Myocyte (in vitro differentiated cells): ENCODE measurements at places on chromosomes 7 and 10.

DNA sequence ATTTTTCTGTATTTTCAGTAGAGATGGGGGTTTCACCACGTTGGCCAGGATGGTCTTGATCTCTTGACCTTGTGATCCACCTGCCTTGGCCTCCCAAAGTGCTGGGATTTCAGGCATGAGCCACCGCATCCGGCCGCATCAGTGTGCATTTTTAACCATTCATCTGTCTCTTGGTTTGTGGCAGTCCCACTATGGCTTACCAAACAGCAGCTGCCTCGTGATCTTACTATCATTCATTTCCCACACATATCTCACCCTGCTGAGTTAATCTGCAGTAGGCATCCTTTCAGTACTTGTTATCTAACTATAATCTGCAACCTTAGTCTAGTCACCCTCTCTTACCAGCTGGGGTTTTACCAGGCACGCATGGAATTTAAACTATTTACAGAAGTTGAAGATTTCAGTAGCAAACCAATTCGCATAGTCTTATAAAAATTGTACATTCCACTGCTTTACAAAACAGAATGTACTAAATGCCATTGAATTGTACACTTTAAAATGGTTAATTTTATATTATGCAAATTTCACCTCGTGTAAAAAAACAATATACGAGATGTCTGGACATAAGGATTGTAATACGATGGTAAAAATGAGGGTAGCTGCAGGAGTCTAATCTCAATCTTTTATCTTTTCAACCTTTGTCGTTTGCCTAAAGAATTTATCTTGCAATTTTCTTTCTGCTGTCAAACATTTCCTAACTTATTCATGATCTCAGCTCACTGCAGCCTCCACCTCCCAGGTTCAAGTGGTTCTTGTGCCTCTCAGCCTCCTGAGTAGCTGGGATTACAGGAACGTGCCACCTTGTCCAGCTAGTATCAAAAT, 4.6 kb upstream of the TBC1D12 start:
- peak; percentile 93 for DNase-seq

DNA sequence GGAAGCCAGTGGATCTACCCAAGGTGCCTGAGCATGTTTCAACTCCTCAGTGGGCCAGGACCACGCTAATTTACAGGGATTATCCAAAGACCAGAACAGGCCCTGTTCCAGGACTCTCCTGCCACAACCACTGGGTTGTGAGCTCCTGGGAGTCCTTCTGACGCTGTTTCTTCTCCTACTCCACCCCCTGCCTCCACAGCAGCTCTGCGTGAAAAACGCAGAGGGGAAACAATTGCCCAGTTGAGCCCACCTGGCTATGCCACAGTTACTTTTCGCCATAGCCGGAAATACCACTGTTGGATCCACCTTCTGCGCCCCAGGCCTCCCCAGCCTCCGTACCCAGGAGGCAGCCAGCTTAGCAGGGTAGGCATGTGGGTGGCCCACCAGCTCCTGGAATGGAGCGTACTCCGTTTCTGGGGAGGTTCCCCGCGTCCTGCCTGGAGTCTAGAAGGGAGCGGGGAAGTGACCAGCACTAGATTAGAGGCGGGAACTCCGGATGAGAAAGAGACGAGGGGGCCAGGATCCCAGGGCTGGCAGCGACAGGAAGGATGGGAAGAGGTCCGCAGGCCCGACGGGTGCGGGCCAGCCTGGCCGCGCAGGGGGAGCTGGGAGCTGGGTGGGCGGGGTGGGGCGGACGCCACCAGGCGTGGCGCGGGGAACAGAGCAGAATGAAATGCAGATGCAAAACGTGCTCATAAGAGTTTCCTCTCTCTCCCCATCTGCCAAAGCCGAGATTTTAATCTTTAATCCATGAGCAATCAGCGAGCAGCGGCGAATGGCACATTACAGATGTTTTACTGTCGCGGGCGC, 32.1 kb upstream of the PAX2 start:
- no peak for DNase-seq

- peak; percentile 30 for DNase-seq
These were observed 60.0 kb upstream of the KLF14 start for GRCh38 chr7:130793855-130794618.

GRCh38 chr7:134126146-134126545, 994 bp upstream of the LRGUK start:
- DNase-seq, result no peak

GRCh38 chr7:94386416-94386815, 8.3 kb upstream of the COL1A2 start:
- DNase-seq, result no peak

DNA sequence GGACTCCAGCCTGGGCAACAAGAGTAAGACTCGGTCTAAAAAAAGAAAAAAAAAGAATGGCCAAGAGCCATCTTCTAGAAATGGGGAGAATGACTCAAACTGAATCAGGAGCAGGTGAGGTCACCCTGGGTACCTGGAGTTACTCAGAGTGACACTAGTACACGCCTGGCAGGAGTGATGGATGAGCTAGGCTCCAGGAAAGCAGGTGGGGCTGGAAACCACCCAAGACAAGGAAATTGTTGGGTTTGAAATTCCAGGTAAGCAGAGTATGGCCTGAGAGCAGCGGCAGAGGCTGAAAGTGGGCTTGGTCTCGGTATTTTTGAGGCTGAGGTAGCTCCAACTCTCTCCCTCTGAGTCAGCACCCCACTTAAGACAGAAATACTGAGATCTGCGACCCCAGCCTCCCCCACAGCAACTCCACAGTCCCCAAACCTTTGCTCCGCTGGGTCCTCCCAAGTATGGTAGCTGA, 18.5 kb downstream of the DDIT4 start:
- no peak for DNase-seq
